Activated effector memory CD4-positive, alpha-beta T cell treated with Interleukin-2 at 50 U/mL for 16 hours (primary cell): ENCODE measurements at places on chromosomes 1 and 21.
A peak's percentile ranks its signal among the peaks of the same experiment; 100 is the strongest.

- no peak for DNase-seq
These were observed 449.9 kb downstream of the PTPRU start for GRCh38 chr1:29686012-29686930.

DNA sequence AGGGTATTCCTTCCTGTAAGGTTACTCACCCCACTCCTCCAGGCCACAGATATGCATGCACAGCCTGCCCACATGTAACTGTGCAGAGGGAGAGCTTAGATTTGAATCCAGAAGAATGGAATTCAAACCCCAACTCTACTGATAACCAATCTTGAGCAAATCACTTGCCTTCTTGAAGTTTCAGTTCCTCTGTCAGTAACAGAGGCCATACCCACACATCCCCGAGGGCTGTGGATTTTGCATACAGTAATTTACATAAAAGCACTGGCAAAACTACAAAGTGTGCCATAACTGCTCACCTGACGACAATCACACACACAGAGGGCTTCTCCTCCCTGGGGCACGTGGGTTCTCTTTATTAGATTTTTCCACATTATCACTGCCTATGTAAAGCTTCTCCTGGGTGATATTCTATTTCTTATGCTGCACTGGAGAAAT lies 18.6 kb downstream of the CD247 start:
- DNase-seq, result no peak

- no peak for DNase-seq
These were observed 66.8 kb downstream of the XPR1 start for GRCh38 chr1:180698580-180698979.

DNA sequence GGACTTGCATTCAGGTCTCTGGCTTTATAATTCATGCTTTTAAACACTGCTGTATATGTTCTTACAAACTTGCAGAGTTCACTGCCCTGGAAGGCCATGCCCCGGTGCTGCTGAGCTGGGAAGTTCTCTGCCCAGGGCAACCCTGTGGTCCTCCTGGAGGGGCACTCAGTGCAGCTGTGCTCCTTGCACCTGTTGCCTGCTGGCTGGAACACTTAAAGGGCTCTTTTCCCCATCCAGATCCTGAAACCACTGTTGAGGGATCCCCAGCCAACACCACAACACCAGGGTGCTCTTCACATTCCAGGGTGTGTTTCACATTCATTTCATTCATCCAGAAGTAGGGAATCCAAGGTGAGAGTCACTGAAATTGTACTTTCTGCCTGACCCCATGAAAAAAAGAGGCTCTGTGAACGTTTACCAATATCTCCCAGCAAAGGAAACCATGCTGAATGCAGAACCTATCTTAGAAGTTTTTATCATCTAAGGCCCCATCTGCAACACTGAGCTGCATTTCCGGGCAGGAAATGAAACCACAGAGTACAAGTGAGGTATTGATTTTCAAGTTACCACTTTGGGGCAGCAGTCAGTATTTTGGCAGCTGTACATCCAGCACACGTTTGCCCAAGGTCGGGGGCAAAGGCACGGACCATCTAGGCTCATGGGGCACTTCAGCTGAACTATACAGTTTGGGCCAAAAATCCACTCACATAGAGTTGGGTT lies 16.4 kb upstream of the KIAA0040 start:
- peak; percentile 46 for DNase-seq

GRCh38 chr1:30253807-30254440 lies 469.5 kb downstream of the MATN1 start:
- no peak for DNase-seq

DNA sequence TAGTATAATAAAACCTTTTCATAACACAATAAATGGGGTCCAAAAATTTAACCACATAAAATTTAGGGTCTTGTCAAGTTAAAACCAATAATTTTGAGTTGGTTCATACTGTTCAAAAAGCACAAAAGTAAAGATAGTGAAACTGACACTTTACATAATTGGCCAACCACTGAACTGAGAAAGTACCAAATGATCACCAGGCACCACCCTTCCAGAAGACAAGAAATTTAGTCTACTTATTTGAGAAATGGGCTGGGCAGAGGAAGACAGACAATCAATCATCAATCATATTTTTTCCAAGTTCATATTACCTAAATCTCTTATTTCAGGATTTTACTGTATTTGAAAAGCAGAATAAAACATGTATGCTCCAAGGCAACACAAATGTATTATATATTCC lies 6.5 kb upstream of the GOLPH3L start:
- DNase-seq, result no peak

DNA sequence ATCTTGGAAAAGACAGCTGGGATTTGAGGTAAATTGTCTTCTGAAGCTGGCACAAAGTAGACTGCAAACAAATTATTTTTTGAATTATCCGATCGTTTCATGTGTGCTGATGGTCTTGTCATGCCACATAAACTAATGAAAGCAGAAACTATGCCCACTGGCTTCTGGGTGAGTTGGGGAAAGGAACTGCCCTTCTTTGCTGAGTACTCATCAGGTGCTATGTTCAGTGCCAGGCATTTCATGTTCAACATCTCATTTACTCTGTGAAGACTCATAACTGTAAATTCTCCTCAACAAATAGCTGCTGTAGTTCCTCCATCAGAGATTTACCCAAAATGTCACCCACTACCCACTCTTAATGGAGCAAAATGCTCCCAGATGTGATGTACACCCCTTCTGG lies 1.2 kb downstream of the TRIT1 start:
- no peak for DNase-seq

GRCh38 chr1:154553056-154554030 lies 5.1 kb downstream of the UBE2Q1 start:
- no peak for DNase-seq

GRCh38 chr1:67874501-67875111 lies 41.3 kb upstream of the GNG12 start:
- DNase-seq, result no peak

GRCh38 chr1:60974524-60975372 lies 107.6 kb upstream of the NFIA start:
- DNase-seq, result no peak
